ENCODE measurements at places on chromosomes 13 and 19. TPM values are rescaled to one million over a fixed set of nuclear protein-coding genes. Genes with fewer than 3 reads are reported as not detected.

ZNF565 gene
- total RNA-seq = 4.3 TPM

ZIC2 gene
- total RNA-seq = not detected

PRR36 gene
- total RNA-seq = not detected

GRCh38 chr13:79501538-79502232 is 20.7 kb downstream of the NDFIP2 start:
- no peak for DNase-seq

DNA sequence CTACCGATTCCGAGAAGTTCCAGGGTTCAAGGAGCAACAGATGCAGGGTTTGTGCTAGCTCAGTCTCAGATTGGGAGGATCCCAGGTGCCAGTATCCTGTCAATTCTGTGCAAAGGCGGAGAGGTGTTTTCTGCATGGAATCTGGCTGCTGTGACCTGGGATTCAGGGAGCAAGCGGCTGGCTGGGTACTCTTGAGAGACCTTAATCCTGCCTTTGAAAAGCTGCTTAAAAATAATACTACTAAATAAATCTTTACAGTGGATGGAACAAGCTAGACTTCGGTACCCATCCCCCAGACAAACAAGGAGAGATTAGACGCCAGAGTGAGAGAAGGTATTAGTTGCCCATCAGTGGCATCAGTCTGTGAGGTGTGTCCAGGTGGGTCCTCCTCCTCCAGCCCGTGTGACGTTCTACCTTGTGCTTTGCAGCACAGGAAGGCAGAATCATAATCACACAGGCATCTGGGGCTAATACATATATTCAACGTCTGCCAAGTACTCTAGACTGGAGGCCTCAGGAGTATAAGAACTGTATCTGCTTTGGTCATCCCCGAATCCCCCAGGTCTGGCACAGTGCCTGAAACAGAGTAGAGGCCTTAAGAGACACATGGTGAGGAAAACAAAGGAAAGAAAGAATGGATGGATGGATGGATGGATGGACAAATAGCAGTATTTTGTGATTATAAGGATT is 230.6 kb downstream of the ZNF536 start:
- DNase-seq = no peak

DNA sequence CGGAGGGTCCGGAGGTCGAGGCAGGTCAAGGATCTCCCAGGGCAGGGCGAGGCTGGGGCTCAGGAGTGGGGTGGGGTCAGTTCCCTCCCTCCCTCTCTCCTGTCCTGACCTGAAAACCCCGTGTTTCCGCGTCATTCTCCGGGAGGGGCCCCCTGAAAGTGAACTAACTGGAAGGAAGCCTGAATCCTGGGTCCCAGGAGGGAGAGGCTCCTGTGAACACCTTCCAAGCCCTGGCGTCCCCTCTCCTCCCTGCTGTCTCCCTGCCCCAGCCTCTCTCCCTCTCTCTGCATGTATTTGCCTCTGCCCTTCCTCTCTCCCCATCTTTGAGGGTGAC is 741 bp upstream of the CADM4 start:
- no peak for DNase-seq

GRCh38 chr13:71117920-71118319 is 749.1 kb downstream of the DACH1 start:
- DNase-seq = no peak

- DNase-seq = no peak
Measured at GRCh38 chr13:100987948-100988347, 313.4 kb upstream of the TMTC4 start.

GRCh38 chr13:73720216-73720840 is 413.9 kb downstream of the KLF12 start:
- DNase-seq = no peak

GRCh38 chr19:2602391-2603181 is 99.9 kb downstream of the GNG7 start:
- no peak for DNase-seq
